ENCODE measurements at places on chromosomes 7 and 10.

DNA sequence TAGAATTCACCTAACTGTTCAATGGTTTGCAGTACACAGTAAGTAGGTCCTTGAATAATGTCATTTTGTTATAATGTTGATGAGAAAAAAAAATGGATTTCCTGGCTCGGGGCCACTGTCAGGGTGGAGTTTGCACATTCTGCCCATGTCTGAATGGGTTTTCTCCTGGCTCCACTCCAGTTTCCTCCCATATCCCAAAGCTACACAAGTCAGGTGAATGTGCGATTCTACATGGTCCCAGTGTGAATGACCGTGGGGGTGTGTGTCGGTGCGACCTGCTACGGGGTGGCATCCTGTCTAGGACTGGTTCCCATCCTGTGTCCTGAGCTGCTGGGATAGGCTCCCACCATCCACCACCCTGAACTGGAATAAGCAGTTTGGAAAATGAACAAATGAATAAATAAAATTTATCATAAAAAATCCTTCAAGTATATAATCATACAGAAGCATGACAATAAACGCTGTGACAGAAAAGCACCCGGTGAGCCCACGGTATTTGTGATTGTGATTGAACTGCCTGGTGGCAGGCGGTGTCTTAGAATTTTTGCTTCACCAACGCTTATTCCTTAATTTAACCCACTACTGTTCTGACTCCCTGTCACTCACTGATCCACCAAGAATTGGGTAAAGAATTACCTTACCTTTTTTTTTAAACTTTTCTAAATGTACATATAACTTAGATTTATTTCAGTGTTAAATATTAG is 114.1 kb downstream of the ICA1 start:
- DNase-seq = no peak

- DNase-seq = no peak
Measured at GRCh38 chr10:110268442-110268841, 36.3 kb downstream of the SMNDC1 start.

GRCh38 chr7:28592861-28593260 is 180.5 kb downstream of the CREB5 start:
- no peak for DNase-seq

GRCh38 chr10:22086730-22087401 is 83.3 kb upstream of the DNAJC1 start:
- DNase-seq = peak; percentile 37

- no peak for DNase-seq
Measured at GRCh38 chr7:80309971-80310549, 175.4 kb downstream of the GNAI1 start.

- DNase-seq = no peak
Measured at GRCh38 chr10:57468894-57469432, 798.7 kb downstream of the IPMK start.

GRCh38 chr10:104348601-104349000 is 5.0 kb upstream of the CFAP58 start:
- no peak for DNase-seq

GRCh38 chr7:2663121-2663886 is 24.7 kb upstream of the AMZ1 start:
- DNase-seq = no peak

GRCh38 chr7:117271566-117271965 is 51.3 kb downstream of the WNT2 start:
- no peak for DNase-seq

DNA sequence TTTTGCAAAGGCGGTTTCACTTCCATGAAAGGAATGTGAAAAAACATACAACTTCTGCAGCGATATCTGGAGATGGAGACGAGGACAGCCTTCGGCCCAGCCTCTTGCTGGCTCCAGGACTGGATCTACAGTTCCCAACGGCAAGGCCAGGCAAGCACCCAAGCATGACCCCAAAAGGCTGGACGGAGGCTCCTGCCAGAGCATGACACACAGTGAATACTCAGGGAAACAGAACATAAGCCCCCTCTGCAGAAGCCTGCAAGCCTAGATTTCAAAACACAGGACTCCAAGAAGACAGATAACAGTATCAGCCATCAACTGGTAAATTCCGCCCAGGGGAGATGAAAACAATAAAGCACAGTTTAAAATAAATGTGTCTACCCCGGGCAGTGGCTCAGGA is 3.3 kb upstream of the LRRC27 start:
- DNase-seq = no peak

DNA sequence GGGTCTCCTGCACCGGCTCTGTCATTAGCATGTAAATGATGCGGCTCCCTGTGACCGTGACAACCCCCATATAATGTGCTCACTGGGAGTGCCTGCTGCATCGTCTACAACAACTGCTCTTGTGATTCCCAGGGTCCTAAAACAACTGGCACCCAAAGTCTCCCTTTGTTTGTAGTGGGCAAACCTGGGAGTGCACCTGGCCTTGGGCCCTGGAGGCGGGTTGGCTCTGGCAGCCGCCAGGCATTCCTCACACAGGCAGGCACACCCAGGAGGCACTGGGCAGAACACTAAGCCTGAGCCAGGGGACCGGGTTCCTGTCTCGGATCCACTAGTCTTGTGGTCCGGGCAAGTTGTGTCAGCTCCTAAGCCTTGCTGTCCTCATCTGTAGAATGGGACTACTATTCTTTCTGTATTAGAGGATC is 115.5 kb upstream of the GPR26 start:
- no peak for DNase-seq

DNA sequence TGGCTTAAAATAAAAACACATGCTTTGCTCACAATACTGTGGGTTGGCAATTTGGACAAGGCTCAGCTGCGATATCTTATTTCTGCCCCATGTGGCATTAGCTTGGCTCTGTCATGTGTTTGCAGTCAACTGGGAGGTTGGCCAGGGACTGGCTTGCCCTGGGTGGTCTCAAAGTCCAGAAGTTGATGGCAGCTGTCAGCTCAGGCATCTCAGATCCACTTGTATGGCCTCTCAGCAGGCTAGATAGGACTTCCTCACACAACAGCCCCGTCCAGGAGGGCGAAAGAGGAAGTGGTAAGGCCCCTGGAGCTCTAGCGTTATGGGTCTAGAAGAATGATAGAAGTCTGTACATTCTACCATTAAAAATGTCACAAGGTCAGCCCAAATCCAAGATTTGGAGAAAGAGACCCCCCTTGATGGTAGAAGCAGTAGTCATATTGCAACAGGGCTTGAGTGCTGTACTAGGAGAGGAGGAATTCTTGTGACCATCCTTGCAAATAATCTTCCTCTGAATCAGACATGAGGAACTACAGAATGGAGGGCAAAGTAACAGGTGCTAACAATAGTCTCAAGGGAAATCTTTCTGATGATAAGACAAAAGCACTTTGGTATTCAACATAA is 166.2 kb downstream of the FAM107B start:
- no peak for DNase-seq

- no peak for DNase-seq
Measured at GRCh38 chr10:75187961-75188426, 22.6 kb upstream of the VDAC2 start.

- DNase-seq = no peak
Measured at GRCh38 chr7:10703981-10704380, 269.7 kb upstream of the PHF14 start.

DNA sequence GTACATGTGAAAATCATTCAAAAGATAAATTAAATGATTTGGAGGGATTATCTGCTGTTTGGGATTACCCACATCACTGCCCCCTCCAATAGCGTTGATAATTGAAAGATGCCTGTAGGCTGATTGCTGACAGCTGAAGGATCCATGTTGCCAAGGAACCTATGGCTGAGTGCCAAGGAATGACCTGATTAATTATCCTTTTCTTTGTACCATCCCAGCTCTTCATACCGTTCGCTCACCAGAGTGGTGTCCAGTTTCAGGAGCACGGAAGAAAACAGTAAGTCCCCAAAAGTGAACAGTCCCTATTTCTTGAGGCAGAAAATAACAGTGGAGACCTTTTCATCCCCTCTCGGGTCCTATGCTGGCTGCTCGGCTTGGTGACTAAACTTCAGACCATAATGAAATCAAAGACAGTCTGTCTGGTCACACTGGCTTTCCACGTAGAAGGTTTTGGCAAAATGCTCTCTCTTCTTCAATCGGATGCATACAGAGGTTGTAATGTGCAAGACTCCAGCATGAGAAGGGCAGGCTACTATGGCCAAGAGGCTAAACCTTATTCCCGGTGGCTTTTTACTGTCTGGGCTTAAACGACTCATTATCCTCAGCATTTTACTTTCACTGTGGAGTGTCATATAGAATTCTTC is 108.8 kb downstream of the SPAG6 start:
- no peak for DNase-seq

DNA sequence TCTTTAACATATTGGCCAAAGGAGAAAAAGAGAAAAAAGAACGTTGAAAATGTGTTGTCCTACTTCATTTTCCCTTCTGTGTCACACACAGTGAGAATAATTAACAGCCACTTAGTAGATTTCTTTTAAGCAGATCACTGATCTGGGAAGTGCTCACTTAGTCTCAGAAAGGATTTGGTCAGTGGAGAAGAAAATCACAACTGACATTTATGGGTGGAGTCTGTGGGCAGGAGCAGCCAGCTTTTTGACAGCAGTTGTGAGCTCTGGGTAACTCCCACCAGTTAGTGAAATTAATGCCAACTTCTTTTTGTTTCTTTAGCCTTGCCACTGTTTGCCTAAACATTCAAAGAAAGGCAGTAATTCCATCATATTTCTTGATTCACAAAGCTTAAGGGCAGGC is 49.7 kb downstream of the CDK14 start:
- no peak for DNase-seq

DNA sequence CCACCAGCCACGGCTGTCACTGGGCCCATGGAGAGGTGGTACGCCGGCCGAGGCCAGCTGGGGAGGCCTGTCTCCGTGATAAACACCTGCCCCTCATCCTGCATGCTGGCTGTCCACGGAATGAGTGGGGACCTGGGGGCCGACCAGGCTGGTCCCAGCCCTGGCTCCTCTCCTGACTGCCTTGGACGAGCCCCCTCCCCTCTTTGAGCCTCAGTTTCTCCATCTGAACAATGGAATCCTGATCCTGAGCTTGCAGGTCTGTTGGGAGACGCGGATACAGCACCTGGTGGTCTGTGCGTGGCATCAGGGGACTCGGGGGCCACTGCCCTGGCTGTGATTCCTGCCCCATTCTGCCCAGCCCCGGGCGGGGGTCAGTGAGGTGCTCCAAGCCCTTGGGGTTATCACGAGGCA is 109.9 kb downstream of the MICALL2 start:
- no peak for DNase-seq

GRCh38 chr10:59362959-59363381 is 621 bp upstream of the FAM13C start:
- no peak for DNase-seq
